ENCODE measurements at places on chromosomes 1 and 21. TPM values are rescaled to one million over a fixed set of nuclear protein-coding genes. Genes with fewer than 3 reads are reported as not detected.

The SPRR3 gene
- not detected for total RNA-seq

The RUNX3 gene
- total RNA-seq: not detected

The OR2G6 gene
- total RNA-seq: not detected

The PLA2G5 gene
- total RNA-seq: not detected

The ERRFI1 gene
- 9.7 TPM for total RNA-seq

The WLS gene
- total RNA-seq: 114 TPM

The DYRK1A gene
- total RNA-seq: 57.7 TPM

- no peak for DNase-seq
Observed at GRCh38 chr1:32600034-32600433, 50.3 kb downstream of the ZBTB8OS start.

DNA sequence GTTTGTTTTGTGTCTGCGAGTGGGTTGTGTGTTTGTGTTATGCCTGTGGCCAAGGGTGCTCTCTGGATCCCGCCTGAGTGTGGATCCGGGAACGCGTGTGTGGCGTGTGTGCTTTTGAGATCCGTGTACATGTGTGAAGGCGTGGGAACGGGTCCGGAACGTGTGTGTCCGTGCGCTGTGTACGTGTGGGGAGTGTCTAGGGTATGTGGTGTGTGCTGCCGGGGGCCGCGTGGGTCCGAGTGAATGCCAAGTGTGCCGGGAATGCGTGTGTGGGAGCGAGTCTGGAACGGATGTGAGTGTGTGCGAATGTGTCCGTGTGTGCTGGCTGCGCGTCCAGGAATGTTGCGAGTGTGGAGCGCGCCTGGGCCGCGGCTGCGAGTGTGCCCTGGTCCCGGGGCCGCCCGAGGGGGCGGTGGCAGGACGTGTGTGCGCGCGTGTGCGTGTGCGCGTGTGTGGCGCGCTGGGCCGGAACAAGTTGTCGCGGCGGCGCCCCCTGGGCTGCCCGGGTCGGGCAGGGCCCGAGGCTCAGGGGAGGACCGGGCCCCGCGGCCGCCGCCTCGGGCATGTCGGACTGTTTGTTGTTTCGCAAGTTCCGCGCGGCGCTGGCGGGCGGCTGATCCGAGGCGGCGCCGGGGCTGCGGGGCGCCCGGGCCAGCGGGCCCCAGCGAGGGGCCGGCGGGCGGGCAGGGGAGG is 953 bp downstream of the PTPRU start:
- DNase-seq: peak; percentile 75

DNA sequence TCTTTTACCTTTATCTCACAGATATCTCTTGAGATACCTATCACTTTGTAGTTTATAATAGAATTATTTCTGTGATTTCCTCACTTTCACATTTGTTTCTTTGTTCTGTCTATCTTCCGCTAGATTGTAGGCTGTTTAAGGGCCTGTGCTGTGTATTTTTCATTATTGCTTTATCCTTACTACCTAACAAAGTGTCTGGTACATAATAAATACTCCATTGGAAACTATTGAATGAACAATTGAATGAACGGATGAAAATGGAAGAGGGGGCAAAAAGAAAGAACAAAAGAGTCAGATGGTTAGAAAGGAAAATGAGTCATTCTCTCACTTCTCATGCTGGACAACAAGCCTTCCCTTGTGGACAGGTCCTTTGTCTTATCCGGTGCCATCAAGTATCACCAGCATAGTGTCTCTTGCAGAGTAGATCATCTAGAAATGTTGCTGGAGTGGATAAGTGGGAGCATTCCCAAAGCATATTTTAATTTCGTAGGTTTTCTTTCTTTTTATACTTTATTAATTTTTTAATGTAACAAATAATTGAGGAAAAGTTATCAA is 159.8 kb downstream of the NEK7 start:
- no peak for DNase-seq

DNA sequence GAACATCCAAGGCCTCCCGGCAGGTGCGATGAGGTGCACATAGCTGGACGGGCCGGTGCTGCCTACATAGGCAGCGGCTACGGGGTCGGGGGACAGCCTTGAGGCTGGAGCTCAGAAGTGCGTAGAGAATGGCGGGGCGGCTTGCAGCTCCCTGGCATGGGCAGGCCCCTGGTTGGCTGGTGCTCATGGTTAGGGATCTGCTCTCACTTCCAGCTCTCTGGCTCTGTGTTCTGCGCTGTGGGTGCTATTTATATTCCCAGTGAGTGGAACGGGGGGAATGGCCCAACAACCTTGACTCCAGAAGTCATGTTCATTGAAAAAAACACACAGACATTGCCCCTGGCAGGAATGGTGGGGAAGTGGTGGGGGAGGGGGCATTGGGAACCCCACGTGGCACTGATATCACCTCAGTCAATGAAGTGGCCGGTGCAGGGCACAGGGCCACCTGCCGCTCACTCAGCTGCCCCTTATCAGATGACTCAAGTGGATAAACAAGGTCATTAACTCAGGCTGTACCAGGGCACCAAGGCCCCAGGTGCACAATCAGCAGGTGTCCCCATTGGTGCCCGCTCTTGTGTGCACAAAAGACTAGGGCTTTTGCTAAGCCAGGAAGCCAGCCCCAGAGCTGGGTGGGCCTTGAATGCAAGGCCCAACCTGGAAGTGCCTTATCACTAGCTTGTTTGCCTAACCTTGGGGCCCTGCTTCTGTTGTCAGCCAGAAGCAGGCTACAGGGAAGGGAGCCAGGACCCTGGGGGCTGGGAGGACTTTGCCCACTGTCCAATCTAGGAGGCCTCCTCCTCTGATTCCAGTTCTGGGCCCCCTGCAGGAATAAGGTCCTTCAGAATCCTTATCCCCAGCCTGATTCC is at the start of gene NR0B2:
TSS of gene NR0B2 (minus strand) at position 222 of the 866 bp plus-strand sequence. CDS start at position 187, 35 bp downstream.
- DNase-seq: no peak

DNA sequence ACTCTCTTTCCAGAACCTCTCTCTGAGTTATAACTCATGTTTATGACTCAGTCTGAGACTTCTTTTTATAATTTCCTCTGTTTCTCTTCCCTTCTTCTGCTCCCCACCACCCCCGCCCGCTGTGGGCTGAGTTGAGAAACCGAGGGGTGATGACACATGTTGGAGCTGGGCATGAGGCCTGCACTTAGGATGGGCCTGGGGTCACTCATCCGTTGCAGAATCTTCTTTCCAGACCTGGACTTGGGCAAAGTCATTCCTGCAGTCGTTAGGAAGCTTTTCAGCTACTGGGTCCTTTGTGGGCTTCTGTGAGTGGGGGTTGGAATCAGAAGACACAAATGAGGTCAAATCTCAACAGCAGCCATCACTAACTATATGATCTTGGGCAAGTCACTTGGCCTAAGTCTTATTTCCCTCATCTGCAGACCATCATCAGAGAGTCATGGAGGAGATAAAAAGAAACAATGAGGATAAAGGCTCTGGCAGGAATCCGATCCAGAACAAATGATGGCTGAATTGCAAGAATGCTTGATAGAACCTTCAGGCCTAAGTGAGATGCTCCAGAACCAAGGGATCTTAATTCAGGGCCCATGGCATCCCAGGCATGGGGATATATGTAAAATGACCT is 53.4 kb downstream of the RPS6KA1 start:
- DNase-seq: peak; percentile 78

DNA sequence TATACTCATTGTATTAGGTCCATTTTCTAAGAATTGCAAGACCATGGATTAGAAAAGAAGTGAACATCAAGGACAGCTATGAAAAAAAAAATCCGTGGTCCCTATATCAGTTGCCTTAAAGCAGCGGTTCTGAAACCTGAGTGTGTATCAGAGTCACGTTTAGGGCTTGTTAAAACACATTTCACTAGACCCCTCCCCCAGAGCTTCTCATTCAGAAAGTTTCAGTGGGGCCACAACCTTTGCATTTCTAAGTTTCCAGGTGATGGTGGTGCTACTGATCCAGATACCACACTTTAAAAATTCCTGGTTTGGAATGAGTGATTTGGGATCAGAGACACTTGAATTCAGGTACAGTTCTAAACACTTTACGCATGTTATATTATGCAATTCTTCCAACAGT is 96.1 kb upstream of the PRMT6 start:
- DNase-seq: no peak

- peak; percentile 71 for DNase-seq
Observed at GRCh38 chr1:163410073-163410999, 88.6 kb downstream of the NUF2 start.

DNA sequence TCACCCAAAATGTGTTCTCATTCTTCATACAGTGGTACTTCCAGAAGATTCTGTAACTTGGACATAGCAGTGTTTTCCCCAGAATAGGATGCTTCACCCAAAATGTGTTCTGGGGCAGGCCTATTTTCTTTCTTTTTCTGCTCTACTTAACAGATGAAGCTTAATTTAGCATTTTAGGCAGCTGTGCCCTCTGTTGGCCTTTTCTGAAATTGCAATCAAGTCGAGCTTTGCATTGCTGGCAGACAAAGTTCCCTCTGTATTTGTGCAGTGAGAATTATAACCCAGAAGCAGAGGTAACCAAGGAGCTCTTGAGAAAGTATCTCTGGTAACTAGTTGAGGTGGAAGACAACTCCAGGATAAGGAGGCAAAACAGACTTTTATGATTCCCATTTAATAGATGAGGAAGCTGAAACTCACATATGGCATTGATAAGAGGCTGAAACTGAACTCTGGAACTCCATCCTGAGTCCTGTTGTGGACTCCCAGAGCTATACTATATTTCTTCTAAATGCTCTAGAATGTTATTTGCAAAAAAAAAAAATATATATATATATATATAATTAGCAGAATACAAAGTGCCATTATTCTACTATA is 50.3 kb upstream of the L1TD1 start:
- DNase-seq: peak; percentile 55

GRCh38 chr1:226404063-226404903 is 3.6 kb downstream of the PARP1 start:
- DNase-seq: peak; percentile 35

DNA sequence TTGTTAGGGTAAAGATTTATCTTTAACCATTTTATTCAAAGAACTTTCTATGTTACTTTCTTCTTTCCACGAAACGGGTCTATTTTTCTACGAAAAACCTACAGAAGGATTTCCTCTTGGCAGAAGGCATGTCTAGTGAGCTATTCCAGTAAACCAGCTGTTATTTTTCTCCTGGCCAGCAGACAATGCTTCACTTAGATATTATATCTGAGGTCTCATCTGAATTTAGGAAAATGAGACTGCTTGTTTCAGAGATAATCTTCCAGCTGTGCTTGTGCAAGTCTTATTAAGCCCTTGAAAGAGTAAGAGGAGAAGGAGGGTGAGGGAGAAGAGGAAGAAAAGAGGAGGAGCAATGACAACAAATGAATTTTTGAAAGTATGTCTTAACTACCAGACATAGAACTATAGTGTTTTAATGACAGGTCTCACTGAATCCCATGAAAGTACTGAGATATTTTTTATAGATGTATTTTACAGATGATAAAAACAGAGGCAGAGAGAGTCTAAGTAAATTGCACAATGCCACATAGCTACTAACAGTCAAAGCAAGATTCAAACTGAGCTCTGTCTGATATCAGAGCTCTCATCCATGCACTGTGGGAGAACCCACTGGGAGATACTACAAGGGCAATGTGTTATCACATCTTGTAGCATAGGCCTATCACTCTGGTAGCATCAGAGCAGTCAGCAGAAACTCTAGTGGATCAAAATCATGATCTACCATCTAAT is 54.6 kb upstream of the SAMSN1 start:
- DNase-seq: no peak

DNA sequence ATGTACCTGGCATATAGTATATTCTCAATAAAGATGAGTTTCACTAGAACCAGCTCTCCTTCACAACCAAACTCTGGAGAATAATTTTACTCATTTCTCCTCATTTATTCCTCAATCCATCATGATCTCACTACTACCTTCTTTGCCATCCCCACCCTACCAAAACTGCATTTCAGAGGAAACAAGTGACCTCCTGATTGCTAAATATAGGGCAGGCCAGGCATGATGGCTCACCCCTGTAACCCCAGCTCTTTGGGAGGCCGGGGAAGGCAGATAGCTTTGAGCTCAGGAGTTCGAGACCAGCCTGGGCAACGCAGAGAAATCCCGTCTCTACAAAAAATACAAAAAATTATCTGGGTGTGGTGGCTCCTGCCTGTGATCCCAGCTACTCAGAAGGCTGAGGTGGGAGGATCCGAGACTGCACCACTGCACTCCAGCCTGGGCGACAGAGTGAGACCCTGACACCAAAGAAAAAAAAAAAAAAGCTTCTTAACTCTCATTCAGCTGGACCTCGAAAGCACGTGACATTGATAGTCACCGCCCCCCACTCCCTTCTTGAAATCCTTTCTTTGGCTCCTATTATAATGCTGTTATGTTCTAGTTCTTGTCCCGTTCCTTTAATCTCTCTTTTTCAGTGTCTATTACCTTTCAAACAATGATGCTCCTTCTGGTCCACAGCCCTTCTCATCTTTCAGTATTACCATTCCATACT is 2.1 kb downstream of the TESK2 start:
- no peak for DNase-seq

DNA sequence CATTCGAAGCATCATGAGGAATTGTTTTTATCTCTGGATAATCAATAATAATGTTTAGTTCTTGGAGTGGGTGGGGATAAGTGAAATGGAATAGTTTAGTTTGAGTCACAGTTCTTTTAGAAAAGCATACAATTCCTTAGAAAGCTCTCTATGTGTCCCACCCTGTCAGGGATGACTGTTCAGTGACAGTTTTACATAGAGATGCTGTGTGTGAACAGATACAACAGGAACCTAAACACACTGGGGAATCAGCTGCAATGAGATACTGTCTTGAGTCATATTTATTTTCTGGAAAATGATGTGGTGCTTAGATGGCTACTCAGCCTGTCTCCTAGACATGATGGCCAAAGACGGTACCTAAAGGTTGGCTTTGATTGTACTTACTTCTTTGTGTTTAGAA is 25.7 kb upstream of the CCDC190 start:
- no peak for DNase-seq

- no peak for DNase-seq
Observed at GRCh38 chr1:12287869-12288268, 58.0 kb downstream of the VPS13D start.

GRCh38 chr1:113109908-113110554 is 37.0 kb downstream of the LRIG2 start:
- DNase-seq: no peak

DNA sequence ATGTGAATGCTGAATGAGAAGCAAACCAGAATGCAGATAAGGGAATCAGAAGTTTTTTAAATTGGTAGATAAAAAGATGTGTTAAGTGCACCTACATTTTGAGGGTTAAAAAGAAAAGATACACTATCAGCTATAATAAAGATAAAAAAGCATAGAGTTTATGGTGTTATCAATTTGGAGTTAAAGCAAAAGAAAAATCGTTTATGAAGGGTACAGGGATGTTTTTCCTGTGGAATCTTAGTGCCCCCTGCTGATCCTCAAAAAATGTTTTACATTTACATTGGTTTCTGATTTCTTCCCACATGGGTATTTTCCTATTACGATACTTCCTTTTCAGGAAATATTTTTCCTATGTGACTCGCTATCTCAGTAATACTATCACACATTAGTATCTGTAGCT is 293.5 kb downstream of the MRPL39 start:
- peak; percentile 57 for DNase-seq

Measured in cardiac muscle cell (in vitro differentiated cells and primary cell).